ENCODE measurements at places on chromosomes 1 and 21.

- DNase-seq, result no peak
Measured at GRCh38 chr1:38444311-38444710, 397.7 kb upstream of the POU3F1 start.

DNA sequence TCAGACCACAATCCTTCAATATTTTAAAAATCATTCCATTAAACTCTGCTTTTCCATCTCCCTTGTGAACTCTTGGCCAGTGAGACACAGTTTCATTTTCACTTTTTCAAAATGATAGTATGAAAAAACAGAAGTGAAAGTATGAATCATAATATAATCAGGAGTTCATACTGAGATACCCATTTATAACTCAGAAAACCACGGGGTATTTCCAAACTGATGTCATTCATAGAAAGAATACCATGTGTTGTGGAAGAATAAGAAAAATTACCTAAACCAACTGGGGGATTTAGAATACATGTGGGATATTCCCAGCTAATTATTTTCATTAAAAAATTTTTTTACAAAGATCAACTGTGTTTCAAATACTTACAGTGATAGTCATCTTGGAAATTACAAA, 149.9 kb downstream of the MRPL39 start:
- DNase-seq, result no peak

- no peak for DNase-seq
Measured at GRCh38 chr1:40607921-40608320, 57.6 kb downstream of the RIMS3 start.

- DNase-seq, result no peak
Measured at GRCh38 chr1:20234788-20235535, 48.6 kb upstream of the PLA2G2C start.

GRCh38 chr21:25081096-25081495, 526.2 kb downstream of the MRPL39 start:
- no peak for DNase-seq
